Fibroblast of pulmonary artery (primary cell): ENCODE measurements at places on chromosomes 12 and 14.

GRCh38 chr12:10652192-10652591, 21.7 kb downstream of the STYK1 start:
- peak; percentile 14 for DNase-seq

DNA sequence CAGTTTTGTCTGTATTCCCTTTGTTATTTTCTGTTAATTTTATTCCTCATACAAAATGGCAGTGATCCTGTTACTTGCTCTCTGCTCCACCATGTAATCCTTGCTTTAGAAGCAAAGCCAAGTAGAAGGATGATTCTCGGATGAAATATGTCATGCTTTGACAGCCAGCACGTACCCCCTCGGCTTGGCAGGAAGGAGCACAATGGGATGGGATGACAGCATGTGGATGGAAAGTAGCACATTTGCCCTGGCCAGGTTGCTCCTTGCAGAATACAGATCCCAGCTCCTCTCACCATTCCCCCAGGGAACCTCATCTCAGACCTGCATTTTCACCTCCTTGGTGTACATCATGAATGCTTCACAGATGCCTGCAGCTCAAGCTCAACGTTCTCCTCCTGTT, 35.1 kb upstream of the ATF1 start:
- no peak for DNase-seq

- no peak for DNase-seq
These were observed at the start of gene KRT4 for GRCh38 chr12:52813885-52814709. TSS of gene KRT4 (minus strand) at chr12:52814116. CDS start at chr12:52814058, 58 bp downstream.

GRCh38 chr14:102778338-102779083, 1.3 kb downstream of the TRAF3 start:
- DNase-seq, result peak; percentile 44

DNA sequence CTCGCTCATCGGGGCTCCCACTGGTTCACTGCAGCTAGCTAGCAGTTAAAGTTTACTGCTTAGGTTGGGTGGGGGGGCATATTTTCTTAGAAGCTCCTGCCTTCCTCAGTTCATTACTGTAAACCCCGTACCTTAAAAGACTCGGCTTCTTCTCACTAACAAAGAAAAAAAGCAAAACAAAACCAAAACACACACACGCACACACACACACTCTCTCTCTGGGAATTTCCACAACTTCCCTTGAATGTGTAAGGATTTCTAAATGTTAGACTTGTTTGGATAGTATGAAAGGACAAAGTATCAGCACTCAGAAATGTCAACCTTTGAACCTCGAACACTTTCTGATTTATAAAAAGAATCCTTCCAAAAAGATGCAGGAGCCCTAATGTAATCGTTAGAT, 927 bp downstream of the PTHLH start:
- no peak for DNase-seq

DNA sequence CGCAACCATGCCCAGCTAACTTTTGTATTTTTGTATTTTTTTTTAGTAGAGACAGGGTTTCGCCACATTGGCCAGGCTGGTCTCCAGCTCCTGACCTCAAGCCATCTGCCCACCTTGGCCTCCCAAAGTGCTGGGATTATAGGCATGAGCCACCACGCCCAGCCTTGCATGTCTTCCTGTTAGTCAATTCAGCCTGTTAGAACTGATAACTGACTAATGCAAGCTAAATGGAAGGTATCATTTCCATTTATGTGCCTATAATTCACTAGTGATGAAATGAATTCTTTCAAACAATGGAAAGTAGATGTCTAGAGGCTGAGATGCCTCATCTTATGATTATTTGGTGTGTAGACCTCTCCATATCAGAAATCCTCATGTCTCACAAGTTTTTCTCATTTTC, 37.3 kb upstream of the DIP2B start:
- no peak for DNase-seq

GRCh38 chr12:30965613-30965985, 39.1 kb downstream of the TSPAN11 start:
- DNase-seq, result peak; percentile 6
